ENCODE measurements at places on chromosomes 13 and 19.

DNA sequence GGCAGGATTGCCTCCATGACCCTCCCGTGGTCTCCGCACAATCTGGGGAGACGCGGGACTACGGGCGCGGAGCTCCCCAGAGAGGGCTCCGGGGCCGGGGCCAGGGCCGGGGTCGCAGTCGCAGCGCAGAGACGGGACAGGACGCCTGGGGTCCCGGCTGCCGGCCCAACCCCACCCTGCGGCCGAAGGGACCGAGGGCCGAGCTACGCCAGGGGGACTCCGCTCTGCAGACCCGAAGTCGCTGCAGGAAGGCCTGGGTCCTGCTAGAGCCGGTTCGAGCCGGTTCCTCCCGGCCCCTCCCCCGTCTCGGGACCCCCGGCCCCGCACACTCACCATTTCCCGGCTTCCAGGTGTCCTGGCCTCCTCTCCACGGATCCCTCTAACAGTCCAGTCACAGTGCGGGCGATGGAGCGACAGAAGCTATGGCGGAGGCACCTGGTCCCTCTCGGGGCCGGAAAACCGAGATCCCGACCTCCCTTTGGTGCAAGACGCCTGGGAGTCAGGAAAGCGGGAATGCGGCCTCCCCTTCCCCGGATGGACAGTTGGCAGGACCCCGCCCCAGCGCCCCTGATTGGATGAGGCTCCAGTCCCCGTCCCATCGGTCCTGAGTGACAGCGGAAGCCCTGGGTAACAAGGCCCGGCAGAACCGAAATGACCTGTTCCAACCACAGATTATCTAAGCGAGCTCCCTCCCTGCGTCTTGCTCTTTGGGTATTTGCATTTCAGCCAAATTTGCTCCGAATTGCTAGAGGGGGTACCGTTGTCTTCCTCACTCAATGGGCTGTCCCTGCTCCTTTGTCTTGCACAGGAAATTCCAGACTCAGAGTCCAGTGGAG, at the start of gene ZNF625:
Gene ZNF625, minus strand, starts transcription at position 512 of the 836 bp plus-strand sequence. Its CDS starts 176 bp downstream, at position 336.
- DNase-seq, result peak; percentile 46

DNA sequence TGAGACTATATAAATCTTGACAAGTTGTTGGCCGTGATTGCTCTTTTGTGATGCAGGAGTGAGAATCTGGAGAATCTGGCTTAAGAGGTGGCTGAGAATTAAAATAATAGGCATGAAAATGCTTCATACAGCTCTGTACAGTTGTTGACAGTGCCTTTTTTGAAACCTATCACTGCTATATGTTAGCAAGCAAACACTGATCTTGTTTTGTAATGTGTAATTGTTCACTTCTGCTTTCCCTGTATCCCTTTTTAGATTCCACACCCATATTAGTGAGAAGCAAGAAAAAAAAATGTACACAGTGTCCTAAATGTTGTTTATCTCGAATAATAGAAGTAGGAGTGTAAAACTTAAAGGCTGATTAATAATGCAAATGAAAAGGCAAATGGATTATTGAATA, 31.1 kb downstream of the ITM2B start:
- DNase-seq, result no peak

DNA sequence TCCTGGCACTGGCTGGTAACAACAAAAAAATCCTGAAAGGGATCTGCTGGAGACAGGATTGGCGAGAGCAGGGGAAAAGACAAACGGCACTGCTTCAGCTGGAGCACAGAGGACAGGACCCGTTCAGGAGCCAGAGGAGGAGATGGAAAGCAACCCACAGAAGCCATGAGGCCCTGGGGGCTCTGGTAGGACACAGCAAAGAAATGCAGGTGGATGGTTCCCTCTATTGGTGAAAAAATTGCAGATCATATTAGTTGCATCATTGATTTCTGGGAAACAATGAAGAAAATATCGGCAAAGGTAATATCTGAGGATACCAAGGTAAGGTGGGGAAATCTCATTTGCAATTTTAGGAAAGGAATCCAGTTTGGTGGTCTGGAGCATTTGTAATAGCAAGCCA, 25.7 kb upstream of the TPP2 start:
- DNase-seq, result no peak

GRCh38 chr13:41502673-41503072, 45.3 kb downstream of the RGCC start:
- DNase-seq, result no peak

DNA sequence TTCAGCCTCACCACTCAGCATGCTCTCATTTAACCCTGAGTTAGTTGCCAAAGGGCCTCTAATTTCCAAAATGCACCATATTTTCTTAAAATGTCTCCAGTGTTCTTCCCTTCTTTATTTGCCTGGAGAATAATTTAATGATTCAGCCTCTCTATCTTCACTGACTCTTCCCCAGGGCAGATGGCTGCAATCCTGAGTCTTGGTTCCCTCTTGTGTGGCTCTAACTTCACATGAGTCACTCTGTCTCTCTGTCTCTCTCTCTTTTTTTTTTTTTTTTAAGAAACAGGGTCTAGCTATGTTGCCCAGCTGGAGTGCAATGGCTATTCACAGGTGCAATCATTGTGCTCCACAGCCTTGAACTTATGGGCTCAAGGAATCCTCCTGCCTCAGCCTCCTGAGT, 251.4 kb downstream of the VWA8 start:
- DNase-seq, result no peak
